Gastrocnemius medialis (tissue), 4 donors: ENCODE measurements at places on chromosomes 1 and 21. TPM values are rescaled to one million over a fixed set of nuclear protein-coding genes. Genes with fewer than 3 reads are reported as not detected.

- DNase-seq: no peak
- H3K36me3 ChIP-seq: no peaks in the 10 kb centered on the region
- H3K4me3 ChIP-seq: no peak overlapping the region
- no peaks in the 10 kb centered on the region for H3K27me3 ChIP-seq
- peaks cover 2% of the 10 kb centered on the region for H3K4me1 ChIP-seq
Measured at GRCh38 chr1:64981601-64982533, 15.5 kb upstream of the JAK1 start.

GRCh38 chr21:38956856-38957571, 151.3 kb downstream of the ETS2 start:
- no peaks in the 10 kb centered on the region for H3K4me1 ChIP-seq
- no peak overlapping the region for H3K4me3 ChIP-seq
- no peaks in the 10 kb centered on the region for H3K27me3 ChIP-seq
- DNase-seq: no peak
- H3K27ac ChIP-seq: no peak overlapping the region
- no peaks in the 10 kb centered on the region for H3K36me3 ChIP-seq

DNA sequence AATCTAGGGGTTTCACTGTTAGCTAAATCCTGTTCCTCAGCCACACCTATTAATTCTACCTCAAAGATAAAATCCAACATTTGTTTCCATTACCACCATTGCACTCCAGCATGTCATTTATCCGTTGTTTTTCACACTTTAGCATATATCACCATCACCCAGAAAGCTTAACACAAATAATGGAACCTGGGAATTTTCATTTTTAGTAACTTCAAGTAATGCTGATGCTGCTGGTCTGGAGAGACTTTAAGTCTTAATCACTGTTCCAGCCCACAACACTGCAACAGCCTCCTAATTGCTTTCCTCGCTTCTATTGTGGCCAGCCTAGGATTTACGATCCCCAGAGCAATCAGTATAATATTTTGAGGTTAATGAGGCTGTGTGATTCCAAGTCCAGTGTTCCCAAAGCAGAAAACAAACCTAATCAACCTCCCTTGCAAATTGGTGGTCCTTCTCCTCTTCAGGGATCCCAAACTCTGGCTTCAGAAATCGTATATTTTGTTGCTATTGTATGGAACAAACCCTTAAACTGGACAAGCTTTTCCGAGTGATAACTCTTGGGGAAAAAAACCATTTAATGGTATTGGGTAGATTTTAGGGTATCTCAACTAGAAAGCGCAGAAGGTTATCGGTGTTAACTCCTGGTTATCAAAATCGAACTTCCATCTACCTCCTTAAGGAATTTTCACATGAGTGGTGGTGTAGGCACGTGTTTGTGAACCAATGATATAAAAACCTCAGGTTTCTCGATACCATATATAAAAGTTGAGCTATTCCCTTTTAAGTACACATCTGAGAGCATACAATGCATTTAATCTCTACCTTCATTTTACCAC, 50.0 kb upstream of the BOLA1 start:
- peak overlapping the region; percentile 14 for H3K4me3 ChIP-seq
- no peaks in the 10 kb centered on the region for H3K27me3 ChIP-seq
- no peak for DNase-seq
- H3K27ac ChIP-seq: no peak overlapping the region
- H3K36me3 ChIP-seq: no peaks in the 10 kb centered on the region

MIXL1 gene
- not detected for total RNA-seq

GRCh38 chr1:207020065-207020708, 12.4 kb downstream of the C1orf116 start:
- no peak overlapping the region for H3K27ac ChIP-seq
- H3K4me1 ChIP-seq: peaks cover 3% of the 10 kb centered on the region
- no peaks in the 10 kb centered on the region for H3K36me3 ChIP-seq
- H3K27me3 ChIP-seq: no peaks in the 10 kb centered on the region
- no peak for DNase-seq

AMPD1 gene
- 70.8 TPM for total RNA-seq

- H3K27me3 ChIP-seq: no peaks in the 10 kb centered on the region
- no peak overlapping the region for H3K27ac ChIP-seq
- no peak for DNase-seq
- H3K4me1 ChIP-seq: no peaks in the 10 kb centered on the region
- H3K36me3 ChIP-seq: no peaks in the 10 kb centered on the region
Measured at GRCh38 chr1:38191461-38191860, 144.9 kb upstream of the POU3F1 start.

- H3K36me3 ChIP-seq: no peaks in the 10 kb centered on the region
- no peak for DNase-seq
- peaks cover 23% of the 10 kb centered on the region for H3K27me3 ChIP-seq
- H3K4me1 ChIP-seq: no peaks in the 10 kb centered on the region
- H3K27ac ChIP-seq: no peak overlapping the region
Measured at GRCh38 chr1:53419034-53419433, 40.2 kb upstream of the DMRTB1 start.

FAAH gene
- 6.4 TPM for total RNA-seq

DNA sequence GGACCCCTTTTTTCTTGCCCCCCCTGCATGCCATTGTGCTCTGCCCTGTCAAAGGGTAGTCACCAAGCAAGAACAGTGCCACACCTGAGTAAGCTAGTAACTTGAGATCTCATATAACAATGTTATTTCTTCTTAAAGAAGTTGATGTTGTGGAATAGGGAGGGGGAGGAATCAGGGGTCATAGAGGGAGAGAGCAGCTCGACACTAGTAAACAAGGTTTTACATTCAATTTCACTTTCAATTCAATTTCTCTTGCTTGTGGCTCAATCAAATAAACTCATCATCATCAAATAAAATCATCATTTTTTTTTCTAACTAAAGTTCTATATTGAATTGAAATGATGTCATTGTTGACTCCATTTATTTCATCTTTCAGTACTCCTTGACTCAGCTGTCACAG, 106.4 kb downstream of the CRB1 start:
- H3K4me1 ChIP-seq: no peaks in the 10 kb centered on the region
- H3K36me3 ChIP-seq: no peaks in the 10 kb centered on the region
- H3K4me3 ChIP-seq: no peak overlapping the region
- no peak for DNase-seq
- H3K27ac ChIP-seq: no peak overlapping the region

DNA sequence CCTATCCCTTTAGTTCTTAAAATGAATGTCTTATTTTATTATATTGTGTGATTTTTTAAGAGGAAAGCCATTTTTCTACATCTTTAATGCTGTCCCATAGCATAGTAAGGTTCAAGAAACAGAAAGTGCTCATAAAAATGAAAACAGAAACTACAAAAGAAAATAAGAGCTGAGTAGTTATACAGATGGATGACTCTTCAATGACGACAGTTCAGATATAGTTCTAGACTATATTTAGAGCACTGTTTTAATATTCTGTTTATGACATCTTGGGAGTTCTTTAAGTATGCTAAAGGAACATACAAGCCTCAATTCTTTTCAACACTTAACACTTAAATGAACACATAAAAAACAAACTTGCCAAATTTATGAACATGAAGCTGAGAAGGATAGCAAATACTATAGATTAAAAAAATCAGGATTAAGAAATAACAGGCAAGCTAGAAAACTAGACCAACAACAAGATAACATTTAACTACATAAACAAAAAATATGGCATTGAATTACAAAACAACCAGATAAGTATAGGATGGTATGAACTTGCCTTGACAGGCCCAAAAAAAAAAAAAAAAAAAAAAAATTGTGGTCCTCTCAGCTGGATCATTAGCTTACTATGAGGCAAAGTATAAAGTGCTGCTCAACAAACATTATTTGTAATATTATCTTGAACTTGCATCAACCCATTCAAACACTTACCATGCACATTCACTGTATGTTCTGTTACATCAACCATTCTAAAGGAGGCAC, 87.9 kb downstream of the ZZZ3 start:
- H3K27ac ChIP-seq: no peak overlapping the region
- DNase-seq: no peak
- peaks cover 7% of the 10 kb centered on the region for H3K4me1 ChIP-seq
- H3K27me3 ChIP-seq: no peaks in the 10 kb centered on the region
- H3K4me3 ChIP-seq: no peak overlapping the region
- H3K36me3 ChIP-seq: no peaks in the 10 kb centered on the region

DNA sequence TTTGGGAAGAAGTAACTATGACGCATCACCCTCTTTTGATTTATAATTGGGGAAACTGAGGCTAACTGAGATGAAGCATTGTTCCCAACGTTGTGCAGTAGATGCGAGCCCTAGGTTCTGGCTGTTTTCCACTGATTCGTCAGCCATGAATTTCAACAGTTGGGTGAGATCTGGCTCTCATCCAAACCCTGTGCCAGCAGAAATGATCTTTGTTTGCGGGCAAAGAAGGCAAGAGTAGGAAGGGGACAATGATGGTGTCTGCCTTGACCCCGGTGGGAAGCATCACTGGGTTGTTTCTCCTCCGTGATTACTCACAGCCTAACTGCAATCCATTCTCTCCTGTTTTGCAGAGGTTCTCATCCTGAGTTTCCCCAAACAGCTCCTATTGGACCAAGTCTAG, 142.3 kb downstream of the MIS18A start:
- no peak for DNase-seq
- H3K27me3 ChIP-seq: no peaks in the 10 kb centered on the region
- H3K27ac ChIP-seq: no peak overlapping the region
- peaks cover 8% of the 10 kb centered on the region for H3K4me1 ChIP-seq
- H3K36me3 ChIP-seq: no peaks in the 10 kb centered on the region

GRCh38 chr1:234243521-234244260, 129.6 kb upstream of the COA6 start:
- no peak for DNase-seq
- H3K36me3 ChIP-seq: no peaks in the 10 kb centered on the region
- no peaks in the 10 kb centered on the region for H3K27me3 ChIP-seq
- H3K4me1 ChIP-seq: no peaks in the 10 kb centered on the region
- no peak overlapping the region for H3K4me3 ChIP-seq
- no peak overlapping the region for H3K27ac ChIP-seq

GRCh38 chr1:180231936-180232335, 1.9 kb downstream of the LHX4 start:
- no peak overlapping the region for H3K27ac ChIP-seq
- H3K4me1 ChIP-seq: peaks cover 41% of the 10 kb centered on the region
- no peak for DNase-seq

DNA sequence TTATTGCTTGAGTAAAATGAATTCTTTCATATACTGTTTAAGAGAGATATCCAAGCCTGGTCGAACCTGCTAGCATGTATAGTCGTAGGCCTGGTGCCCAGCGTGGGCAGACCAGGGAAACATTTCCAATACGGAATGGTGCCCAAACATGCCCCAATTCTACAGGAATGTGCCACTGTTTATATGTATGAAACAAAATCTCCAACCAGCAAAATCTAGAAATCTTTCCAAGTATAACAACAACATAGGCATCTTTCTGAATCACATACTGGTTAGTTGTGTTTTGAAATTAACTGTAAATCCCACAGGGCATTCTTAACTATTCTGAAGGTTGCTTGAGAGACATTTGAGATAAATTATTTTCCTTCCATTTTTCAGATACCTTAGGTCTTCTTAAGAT, 17.0 kb upstream of the ABCD3 start:
- no peaks in the 10 kb centered on the region for H3K27me3 ChIP-seq
- DNase-seq: no peak
- H3K36me3 ChIP-seq: no peaks in the 10 kb centered on the region
- H3K27ac ChIP-seq: no peak overlapping the region
- no peaks in the 10 kb centered on the region for H3K4me1 ChIP-seq
